NCI-H1105 (cell line): ENCODE measurements at places on chromosomes 16 and 17.
A peak's percentile ranks its signal among the peaks of the same experiment; 100 is the strongest.

DNA sequence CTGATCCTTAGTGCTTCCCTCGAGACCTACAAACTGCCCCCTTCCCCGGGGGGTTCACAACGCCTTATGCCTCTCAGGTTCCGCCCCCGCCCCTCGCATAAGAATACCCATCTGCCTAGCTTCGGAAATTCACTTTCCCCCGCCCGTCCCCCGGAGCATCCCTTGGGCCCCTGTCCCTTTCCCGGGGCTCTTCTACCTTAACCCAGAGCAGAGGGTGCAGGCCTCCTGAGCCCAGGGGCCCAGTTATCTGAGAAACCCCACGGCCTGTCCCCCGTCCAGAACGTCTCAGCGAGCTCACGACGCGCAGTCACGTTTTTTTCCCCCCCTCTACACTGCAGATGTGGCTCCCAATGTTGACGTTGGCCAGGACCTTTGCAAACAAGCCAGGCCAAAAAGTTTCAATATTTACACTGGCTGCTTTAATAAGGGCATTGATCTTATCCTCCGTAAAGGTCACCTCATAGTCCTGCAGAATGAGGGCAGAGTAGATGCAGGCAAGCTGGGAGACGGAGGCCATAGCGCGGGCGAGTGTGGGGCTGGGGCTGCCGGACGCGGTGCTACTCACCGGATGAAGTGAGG, 1.4 kb upstream of the NBR1 start:
- peak; percentile 15 for DNase-seq

GRCh38 chr17:19415311-19415710, 4.3 kb downstream of the RNF112 start:
- DNase-seq = no peak

- DNase-seq = no peak
Observed at GRCh38 chr16:87806261-87806640, 40.5 kb upstream of the KLHDC4 start.

GRCh38 chr17:78674595-78675315, 97.6 kb upstream of the DNAH17 start:
- peak; percentile 72 for DNase-seq

GRCh38 chr17:73308017-73308823, 3.6 kb downstream of the CDC42EP4 start:
- DNase-seq = no peak

GRCh38 chr17:77543801-77544200, 403.0 kb downstream of the SEC14L1 start:
- DNase-seq = no peak

DNA sequence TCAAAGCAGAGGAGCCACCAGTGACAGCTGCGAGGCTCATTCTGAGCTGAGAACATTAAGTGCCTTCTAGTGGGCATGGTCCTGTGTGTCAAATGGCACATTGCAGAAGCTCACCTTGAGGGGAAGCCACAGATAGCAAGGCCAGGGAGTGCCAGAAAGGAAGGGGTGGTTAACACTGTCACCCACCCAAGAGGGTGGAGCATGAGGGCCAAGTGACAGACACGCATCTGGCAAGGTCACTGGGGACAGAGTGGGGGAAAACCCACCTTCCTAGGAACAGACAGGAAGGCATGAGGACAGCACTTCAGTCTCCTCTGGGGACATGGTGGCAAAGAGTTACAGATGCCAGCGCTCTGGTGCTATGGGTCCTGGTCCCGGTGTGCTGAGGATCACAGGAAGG, 22.1 kb downstream of the NUBP1 start:
- DNase-seq = no peak

- DNase-seq = no peak
Observed at GRCh38 chr16:8916541-8917225, 34.5 kb downstream of the LITAFD start.

DNA sequence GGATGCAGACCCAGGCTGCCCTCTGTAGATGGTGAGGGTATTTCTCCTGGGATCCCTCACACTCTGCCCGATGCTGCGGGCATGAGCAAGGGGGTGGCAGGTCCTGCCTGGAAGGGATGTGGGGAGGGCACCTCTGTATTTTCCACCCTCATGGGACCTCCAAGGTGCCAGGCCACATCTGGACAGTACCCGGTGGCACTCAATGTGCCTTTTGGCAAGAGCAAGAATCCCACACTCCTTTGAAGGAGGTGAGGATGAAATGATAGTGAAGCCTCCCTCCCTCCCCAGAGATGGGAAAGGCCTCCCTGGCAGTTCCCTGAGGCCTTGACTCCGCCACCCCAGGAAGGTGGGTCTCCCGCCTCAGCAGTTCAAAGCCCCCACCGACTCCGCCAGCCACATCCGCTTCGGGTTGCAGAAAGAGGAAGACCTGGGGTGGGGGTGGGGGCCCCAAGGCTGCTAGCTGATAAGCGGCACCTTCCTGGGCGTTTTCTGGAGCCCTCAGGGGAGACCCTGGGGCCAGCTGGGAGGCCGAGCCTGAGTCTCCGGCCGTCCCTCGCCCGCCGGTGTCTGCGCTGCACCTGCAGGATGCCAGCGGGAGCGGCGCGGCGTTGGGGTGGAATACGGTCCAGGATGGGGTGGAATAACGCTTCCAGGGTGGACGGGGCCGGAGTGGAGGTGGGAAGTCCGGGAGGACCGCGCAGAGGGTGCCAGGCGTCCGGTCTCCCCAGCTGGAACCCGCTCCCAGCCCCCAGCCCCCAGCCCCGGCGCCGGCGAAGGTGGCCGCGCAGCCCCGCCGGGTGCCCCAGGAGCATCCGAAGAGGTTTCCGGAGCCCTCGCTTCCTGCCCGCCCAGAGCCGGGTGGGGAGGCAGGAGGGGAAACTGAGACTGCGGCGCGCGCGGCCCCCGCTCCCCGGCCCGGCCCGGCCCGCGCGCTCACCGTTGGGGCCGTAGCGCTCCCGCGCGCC, 718 bp downstream of the ATP2A3 start:
- no peak for DNase-seq

DNA sequence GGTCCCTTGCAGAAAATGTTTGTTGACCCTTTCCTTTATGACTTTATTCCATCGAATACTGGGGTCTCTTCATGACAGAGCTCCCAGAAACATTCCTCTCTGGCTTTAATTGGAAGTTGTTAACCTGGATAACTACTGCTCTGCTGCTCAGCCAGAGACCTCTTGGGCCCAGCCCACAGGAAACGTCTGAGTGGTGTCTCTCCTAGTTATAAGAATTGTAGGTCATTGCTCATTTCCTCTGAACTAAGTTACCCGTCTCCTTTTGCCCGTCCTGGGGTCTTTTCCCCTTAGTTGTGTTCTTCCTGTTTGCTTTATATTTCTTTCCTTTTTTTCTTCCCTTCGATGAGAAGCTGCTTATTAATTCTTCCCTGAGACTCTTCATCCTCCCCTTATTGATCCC, 9.0 kb downstream of the MAP2K6 start:
- no peak for DNase-seq

DNA sequence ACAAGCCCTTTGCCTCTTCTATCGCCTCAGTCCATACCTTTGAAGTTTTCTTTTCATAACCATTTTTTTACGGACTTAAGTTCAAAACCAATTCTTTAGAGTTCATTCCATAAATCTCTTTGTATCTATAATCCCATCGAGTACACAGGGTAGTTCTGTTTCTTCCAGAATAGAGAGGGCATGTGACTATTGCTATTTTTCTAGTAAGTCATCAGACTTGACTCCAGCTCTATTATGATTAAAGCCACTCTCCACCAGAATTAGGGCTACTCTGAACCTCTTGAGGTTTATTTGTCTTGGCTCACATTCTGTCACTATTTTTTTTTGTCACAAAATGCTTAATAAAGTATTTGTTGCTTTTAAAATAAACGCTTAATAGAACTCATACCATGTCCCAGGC, 191.9 kb upstream of the AXIN2 start:
- DNase-seq = no peak

DNA sequence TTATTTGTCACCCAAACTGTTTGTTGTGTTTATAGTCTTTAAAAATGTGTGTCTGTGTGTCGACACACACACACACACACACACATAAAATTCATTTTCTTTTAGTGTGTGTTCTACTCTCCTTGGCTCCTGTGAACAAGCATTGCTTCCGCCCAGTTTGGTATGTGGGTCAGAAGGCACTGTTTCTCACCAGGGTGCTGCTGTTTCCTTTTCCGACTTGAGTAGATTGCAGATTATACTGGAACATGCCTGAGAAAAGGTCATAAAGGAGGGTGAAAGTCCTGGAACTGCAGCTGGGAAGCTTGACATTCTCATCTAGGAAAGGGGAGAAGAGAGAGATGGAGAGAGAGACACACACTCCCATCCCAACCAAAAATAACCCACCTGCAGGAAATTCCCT, 330.3 kb downstream of the BCAS3 start:
- no peak for DNase-seq

DNA sequence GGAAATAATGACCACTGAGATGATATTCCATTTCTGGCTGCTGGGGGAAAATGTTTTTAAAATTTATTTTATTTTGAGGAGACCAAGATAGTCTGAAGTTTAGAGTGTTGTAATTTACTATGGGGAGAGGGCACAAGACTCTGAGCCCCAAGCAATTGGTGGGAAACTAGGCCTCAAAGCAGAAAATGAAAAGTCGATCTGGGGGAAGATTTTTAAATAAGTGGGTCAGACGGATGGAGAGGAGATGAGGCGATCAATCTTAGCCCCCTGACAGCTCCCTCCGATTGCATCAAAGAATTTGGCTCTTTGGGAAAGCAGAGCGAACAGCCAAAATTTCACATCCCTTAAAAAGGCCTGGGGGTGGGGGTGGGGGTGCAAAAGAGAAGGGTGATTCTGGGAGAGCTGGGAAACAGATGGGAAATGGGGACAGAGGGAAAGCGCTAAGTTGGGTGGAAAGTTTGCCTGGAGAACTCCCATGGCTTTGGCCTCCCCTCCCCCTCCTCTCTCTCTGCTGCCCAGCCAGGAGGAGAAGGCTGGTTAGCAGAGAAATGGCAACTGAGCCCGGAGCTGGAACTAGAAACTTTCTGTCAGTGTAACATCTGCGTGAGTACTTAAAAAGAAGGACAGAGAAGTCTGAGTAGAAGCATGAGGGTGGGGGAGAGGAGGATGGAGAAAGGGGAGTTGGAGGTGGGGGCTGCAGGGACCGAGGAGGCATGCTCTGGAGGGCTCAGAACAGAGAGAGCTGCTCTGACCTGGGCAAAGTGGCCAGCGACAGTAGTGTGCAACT, 1.4 kb upstream of the HOXB2 start:
- DNase-seq = no peak

- DNase-seq = no peak
Observed at GRCh38 chr16:14436401-14436955, 193.6 kb downstream of the PARN start.

- peak; percentile 62 for DNase-seq
Observed at GRCh38 chr16:54289242-54289944, 2.8 kb upstream of the IRX3 start.

- DNase-seq = no peak
Observed at GRCh38 chr16:79932572-79932971, 332.0 kb upstream of the MAF start.

GRCh38 chr17:44872131-44872768, 24.6 kb downstream of the HIGD1B start:
- no peak for DNase-seq

- DNase-seq = no peak
Observed at GRCh38 chr17:47894498-47895346, 1.3 kb upstream of the SP2 start.

- DNase-seq = no peak
Observed at GRCh38 chr17:81037026-81037797, 2.3 kb downstream of the BAIAP2 start.

- DNase-seq = no peak
Observed at GRCh38 chr16:67104061-67104460, 5.7 kb upstream of the PHAF1 start.

DNA sequence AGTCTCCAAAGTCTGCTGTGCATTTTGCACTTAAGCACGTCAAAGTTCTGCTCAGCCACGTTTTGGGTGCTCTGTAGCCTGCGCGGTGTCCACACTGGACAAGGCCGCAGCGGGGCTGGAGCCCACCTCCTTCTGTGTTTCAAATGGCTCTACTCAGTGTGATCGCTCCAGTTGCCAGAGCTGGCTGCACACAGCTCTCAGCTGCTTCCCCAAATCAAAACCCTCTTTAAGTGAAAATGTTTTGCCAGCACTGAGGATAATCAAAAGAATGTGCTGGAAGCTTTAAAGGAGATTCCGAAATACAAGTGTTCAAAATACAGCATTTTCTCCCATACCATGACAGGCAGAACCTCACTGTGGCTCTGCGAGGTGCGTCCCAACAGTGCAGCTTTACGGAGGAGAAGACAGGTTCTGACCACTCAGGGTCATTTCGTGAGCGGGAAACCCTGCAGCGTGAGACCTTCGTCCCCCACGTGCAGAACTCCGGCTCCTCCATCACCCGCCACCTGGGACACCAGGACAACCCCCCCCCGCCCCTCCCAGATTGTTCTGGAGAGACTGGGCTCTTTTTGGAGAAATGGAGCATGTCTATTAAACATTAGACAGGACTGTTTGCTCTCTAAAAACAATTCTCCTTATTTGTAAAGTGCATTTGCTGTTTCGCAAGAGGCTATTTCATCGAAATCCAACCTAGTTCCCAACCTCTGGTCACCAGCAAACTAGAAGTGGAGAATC, 16.6 kb downstream of the TBC1D16 start:
- DNase-seq = no peak

DNA sequence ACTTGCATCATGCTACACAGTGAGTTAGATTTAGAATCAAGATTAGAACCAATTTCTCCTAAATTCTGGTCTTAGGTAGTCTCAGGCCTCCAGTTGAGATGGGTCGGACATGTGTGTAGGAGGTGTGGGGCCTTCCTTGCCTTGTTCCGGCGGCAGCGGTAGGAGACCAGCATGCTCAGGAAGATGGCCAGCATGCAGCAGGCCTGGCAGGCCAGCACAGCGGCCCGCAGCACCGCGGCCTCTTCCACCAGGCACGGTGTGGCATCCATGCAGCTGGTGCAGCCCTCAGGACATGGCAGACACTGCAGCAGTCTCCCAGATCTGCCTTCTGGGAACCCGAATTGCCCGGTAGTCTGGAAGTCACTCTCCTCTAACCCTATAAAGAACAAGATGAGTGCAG, 6.9 kb downstream of the GPR179 start:
- no peak for DNase-seq

DNA sequence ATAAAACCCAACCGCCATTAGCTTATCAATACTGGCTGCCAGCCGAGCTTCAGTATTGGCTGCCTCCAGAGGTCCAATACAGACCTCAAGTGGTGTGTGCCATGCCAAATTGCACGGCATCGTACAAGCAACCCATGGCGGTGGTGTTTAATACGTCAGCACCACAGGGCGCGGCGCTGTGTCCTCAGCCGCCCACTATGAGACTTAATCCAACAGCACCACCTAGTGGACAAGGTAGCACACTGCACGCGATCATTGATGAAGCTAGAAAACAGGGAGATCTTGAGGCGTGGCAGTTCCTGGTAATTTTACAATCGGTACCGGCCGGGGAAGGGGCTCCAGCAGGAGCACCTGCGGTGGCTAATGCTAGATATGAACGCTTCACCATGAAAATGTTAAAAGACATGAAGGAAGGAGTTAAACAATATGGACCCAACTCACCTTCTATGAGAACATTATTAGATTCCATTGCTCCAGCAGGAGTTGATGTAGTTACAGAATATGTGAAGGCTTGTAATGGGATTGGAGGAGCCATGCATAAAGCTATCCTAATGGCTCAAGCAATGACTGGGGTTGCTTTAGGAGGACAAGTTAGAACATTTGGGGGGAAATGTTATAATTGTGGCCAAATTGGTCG, 15.4 kb downstream of the FLYWCH1 start:
- DNase-seq = peak; percentile 72
